T-cell (primary cell): ENCODE measurements at places on chromosomes 6 and 20. TPM values are rescaled to one million over a fixed set of nuclear protein-coding genes. Genes with fewer than 3 reads are reported as not detected.

GRCh38 chr6:16122197-16122596 lies 6.7 kb upstream of the MYLIP start:
- DNase-seq = no peak

DNA sequence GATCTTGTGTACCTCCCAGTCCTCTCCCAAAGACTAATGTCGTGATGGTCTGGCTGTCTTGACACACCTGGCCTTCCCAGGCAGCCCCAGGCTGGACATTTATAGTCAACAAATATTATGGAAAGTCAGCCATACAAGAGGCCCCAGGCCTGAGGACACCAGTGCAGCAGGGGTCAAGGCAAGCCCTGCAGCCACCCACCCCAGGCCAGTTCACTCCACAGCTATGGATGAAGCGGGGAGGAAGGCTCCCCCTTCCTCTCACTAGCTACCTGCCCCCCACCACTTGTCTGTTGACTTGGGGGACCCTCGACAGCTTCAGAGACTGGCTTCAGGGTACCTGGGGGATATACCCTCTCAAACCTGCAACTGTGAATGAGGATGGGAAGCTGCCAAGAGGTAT lies 132.1 kb downstream of the MRPL14 start:
- DNase-seq = no peak

DNA sequence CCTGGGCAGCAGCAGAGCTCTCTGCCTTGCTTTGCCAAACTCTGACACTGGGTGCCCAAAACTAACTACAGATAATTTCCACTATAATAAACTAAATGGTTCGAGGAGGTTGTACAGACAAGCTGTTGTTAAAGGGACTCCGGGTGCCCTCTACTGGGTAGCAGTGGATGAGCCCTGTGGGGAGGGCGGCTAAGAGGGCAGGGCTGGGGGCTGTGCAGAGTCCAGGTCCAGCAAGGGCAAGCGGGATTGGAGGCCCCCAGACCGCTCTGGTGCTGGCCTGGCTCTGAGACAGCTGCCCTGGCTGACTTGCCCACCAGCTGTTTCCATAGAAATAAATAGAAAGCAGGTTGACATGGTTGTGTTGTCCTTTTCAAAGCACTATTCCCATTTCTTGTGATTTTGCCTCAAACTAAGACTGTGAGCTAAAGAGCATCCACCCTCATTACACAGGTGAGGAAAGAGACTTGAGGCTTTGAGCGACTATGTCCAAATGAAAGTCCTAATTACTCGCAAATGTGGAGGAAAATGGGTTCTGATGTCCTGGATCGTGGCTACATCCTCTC lies 167.6 kb upstream of the CST7 start:
- DNase-seq = no peak

GRCh38 chr6:4682431-4683097 lies 93.6 kb upstream of the CDYL start:
- no peak for DNase-seq

GRCh38 chr20:49631061-49631716 lies 63.3 kb upstream of the PTGIS start:
- no peak for DNase-seq

DNA sequence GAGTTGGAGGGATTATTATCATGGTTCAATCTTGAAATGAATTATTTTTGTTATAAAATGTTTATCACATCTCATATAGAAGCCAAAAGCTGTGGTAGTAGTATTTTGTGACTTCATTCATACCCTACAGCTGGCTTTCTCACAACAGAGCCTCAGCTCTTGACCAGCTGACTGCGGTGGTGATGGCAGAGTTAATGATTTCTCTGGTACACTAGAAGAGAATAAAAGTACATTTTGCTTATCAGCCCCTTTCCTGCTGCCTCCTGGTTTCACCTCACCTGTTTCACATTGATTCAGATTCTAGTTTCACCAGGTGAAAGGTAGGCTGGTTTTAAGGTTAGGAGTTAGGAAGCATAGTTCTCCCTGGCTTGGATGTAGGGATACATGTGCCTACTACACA lies 55.7 kb downstream of the AFG1L start:
- no peak for DNase-seq

DNA sequence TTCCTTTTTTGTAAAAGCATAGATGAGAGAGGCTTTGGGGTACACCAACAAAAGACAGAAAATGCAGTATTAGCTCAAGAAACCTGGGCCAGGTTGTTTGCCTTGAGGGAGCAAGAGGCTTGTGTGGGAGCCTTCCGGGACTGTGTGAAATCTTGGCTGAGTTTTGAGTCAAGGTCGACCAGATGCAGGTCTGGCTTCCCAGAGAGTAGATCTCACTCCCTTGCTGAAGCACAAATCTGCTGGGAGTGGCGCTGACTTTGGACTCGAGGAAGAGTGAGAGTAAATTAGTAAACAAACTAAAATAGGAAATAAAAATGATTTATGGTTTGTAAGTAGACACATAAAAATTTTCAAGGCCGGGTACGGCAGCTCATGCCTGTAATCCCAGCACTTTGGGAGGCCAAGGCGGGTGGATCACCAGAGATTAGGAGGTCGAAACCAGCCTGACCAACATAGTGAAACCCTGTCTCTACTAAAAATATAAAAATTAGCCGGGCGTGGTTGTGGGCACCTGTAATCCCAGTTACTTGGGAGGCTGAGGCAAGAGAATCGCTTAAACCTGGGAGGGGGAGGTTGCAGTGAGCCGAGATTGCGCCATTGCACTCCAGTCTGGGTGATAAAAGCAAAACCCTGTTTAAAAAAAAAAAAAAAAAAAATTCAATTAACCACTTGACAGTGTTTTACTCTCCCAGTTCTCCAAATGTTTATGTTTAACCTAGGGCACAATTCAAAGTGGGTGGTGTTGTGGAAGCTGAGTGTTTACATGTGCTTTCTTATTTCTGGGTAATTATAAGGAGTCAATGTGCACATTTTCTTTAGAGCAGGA lies 27.7 kb upstream of the EDN1 start:
- no peak for DNase-seq

DNA sequence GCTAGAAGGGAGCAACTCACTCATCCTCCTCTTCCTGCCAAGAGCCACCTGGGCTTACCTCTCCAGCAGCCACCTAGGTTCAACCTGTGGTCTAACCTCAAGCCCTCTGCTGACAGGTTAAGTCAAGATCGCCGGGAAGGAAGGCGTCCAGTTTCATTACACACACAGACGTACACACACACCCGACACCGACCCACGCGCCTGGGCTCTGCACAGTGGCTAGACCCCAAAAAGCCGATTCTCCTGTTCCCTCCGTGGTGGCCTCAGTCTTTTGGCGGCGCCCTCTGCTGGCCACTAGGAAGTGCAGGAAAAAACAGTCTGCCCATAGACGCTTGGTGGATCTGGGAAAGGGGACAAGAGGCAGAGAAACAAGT lies 52.8 kb downstream of the MRPL14 start:
- peak; percentile 62 for DNase-seq

DNA sequence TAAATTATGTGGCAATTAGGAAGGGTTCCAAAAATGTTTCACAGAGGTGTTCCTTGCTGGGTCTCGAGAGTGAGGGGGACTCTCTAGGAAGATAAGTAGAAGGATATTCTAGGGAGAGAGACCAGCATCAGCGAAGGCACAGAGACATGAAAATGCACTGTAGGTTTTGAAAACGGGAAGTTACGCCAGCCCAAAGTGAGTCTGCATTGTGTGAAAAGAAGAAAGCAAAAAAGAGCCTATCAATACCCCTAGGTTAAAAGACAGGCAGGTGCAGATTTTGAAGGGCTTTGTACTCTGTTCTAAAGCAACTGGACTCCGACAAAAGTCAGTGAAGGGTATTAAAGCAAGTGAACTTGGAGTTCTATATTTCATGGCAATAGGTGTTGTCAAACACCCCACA lies 25.7 kb upstream of the MRAP2 start:
- DNase-seq = no peak

DNA sequence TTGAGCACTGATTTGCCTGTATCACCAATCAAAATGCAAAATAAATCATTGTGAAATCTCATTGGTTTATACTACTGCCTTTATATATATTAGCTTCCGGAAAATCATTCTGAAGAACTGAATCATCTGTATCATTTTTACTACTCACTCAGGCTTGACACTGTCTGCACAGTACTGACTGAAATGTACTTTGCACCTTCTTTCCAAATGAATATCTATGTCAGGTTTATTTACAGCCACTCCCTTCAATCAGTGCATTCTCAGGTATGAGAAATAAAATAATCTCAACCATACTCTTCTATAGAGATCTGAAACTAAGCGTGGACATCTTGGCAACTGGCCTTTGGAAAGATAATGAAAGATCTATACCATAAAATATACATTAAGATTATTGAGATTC lies 2.7 kb downstream of the KHDRBS2 start:
- no peak for DNase-seq

BAK1 gene
- 27.9 TPM for total RNA-seq

PM20D2 gene
- 12.3 TPM for total RNA-seq

VGLL2 gene
- not detected for total RNA-seq

ZSCAN26 gene
- 20.4 TPM for total RNA-seq

RNF144B gene
- total RNA-seq = 4.7 TPM

PDE7B gene
- total RNA-seq = 0.69 TPM

PDYN gene
- total RNA-seq = not detected

GGT7 gene
- 47.0 TPM for total RNA-seq
